Bronchial smooth muscle cell (primary cell): ENCODE measurements at places on chromosomes 12 and 14. TPM values are rescaled to one million over a fixed set of nuclear protein-coding genes. Genes with fewer than 3 reads are reported as not detected.

The OTUB2 gene
- 1.6 and 1.9 TPM in 2 replicates for total RNA-seq

The MIP gene
- not detected in 2 replicates for total RNA-seq

The MIS18BP1 gene
- total RNA-seq: 7.2 and 18.0 TPM in 2 replicates

The NR2C1 gene
- 14.7 and 17.7 TPM in 2 replicates for total RNA-seq

The TBX3 gene
- 9.8 and 20.5 TPM in 2 replicates for total RNA-seq

The OR4E2 gene
- total RNA-seq: not detected in 2 replicates

The TMEM253 gene
- total RNA-seq: not detected in 2 replicates

The PIWIL1 gene
- total RNA-seq: not detected in 2 replicates

The GALNT9 gene
- 0.09 and 0.95 TPM in 2 replicates for total RNA-seq

The ARHGAP9 gene
- 0.32 TPM in 1 of 2 replicates, not detected in the other for total RNA-seq

The RTL1 gene
- under 0.01 TPM in 1 of 2 replicates, not detected in the other for total RNA-seq

The RPS6KL1 gene
- under 0.01 and 0.47 TPM in 2 replicates for total RNA-seq

The RFX4 gene
- not detected in 2 replicates for total RNA-seq

The MFAP5 gene
- total RNA-seq: 17.5 and 106 TPM in 2 replicates

The KRT73 gene
- total RNA-seq: not detected in 2 replicates

The KLHL33 gene
- 0.32 and 0.60 TPM in 2 replicates for total RNA-seq

The SCNN1A gene
- total RNA-seq: 0.16 and 0.34 TPM in 2 replicates

The C12orf54 gene
- not detected in 2 replicates for total RNA-seq

The CNTN1 gene
- 0.34 and 0.63 TPM in 2 replicates for total RNA-seq

The LAG3 gene
- total RNA-seq: 0.09 and 0.32 TPM in 2 replicates

The PRH2 gene
- total RNA-seq: 0.63 TPM in 1 of 2 replicates, not detected in the other

The DPPA3 gene
- not detected in 2 replicates for total RNA-seq

The APOF gene
- total RNA-seq: not detected in 2 replicates

The CLEC1B gene
- total RNA-seq: not detected in 2 replicates

The NUDT14 gene
- 8.3 and 22.7 TPM in 2 replicates for total RNA-seq

The STAC3 gene
- 0.63 and 0.69 TPM in 2 replicates for total RNA-seq

The NOVA1 gene
- 4.7 and 7.3 TPM in 2 replicates for total RNA-seq

The DACT1 gene
- total RNA-seq: 7.7 and 20.8 TPM in 2 replicates

The SSTR1 gene
- total RNA-seq: 0.16 and 0.26 TPM in 2 replicates

The NINJ2 gene
- total RNA-seq: 2.7 and 3.0 TPM in 2 replicates

The RPS26 gene
- 94.3 and 144 TPM in 2 replicates for total RNA-seq

The SOCS2 gene
- total RNA-seq: 5.8 and 16.7 TPM in 2 replicates

The CCDC177 gene
- total RNA-seq: 0.09 TPM in 1 of 2 replicates, not detected in the other

The NANOG gene
- total RNA-seq: under 0.01 TPM in 1 of 2 replicates, not detected in the other

The PIGH gene
- 7.4 and 10.5 TPM in 2 replicates for total RNA-seq

The LRP1-AS gene
- 0.17 TPM in 1 of 2 replicates, not detected in the other for total RNA-seq

The NFATC4 gene
- total RNA-seq: 74.6 and 97.9 TPM in 2 replicates

The ARHGEF40 gene
- 37.4 and 40.5 TPM in 2 replicates for total RNA-seq

The SLCO1B1 gene
- not detected in 2 replicates for total RNA-seq

The LRTM2 gene
- not detected in 2 replicates for total RNA-seq

The ZNF140 gene
- 28.5 and 36.0 TPM in 2 replicates for total RNA-seq

The SIX4 gene
- total RNA-seq: 8.5 and 14.5 TPM in 2 replicates

The SYNDIG1L gene
- under 0.01 TPM in 2 replicates for total RNA-seq

The KRR1 gene
- 29.4 and 32.9 TPM in 2 replicates for total RNA-seq
